ENCODE measurements at places on chromosomes 11 and 22.

DNA sequence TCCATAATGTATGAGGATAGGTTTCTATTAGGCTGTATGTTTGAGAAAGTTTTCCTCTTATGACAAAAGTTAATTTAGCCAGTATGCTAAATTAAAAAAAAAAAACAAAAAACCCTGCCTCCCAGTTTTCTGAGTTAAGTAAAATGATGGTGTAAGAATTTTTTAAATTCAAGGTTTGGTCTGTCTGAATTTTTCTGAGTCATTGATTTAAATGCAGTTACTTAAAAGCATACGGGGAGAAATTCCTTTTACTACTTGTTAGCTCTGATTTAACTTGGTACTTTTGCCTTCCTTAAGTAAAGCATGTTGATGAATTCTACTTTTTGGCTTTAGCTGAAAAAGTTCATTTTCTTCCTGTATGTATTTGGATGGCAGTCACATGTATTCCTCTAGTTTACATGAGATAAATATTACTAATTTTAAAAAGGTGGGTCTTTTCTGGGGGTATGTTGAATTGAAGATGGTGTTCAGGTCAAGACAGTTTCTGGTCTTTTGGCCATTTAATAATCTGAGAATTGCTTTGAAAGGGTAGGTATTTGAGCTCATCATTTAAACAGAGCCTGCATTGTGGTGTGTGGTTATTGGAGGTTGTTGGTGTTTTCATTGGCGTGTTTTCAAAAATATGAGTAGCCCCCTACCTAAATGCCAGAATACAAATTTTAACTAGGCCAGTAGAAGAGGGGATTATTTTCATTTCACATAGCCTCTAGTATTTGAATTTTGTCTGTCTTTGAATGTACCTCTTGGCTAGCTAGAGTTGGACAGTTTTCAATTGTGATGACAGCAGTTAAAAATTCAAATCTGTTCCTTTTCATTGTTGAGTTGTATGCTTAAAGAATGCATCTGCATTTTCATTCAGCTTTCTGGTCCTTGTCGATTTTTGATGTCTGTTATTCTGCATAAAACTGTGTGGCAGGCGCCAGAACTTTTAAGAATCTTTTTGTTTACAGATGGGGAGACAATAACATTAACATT lies 64.7 kb downstream of the MTMR3 start:
- DNase-seq = no peak

- no peak for DNase-seq
Observed at GRCh38 chr11:70579316-70579955, 181.1 kb downstream of the CTTN start.

DNA sequence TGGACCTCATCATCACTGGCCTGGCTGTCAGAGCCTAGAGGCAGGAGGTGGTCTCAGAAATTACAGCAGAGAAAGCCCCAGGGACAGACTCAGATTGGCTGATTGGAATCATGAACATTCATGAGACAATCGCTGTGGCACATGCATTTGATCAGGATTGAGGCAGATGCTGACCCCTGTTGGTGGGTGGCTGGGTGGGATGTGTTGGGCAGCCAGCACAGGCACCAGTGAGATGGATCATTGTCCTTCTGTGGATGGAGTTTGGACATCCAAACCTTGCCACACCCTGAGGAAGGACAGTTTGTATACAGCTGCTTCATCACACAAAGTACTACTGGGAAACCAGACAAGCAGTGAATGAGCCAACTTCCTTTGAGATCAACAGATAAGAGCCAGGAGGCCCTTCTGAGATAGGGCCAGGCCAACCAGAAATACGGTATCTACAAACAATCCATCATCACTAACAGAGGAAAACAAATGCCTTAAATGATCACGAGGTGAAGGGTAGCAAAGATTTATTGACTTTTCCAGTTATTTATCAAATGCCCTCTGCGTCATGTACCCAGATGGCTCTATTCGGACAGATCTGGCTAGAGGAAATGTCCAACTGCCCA lies 17.3 kb downstream of the COMMD9 start:
- peak; percentile 22 for DNase-seq

DNA sequence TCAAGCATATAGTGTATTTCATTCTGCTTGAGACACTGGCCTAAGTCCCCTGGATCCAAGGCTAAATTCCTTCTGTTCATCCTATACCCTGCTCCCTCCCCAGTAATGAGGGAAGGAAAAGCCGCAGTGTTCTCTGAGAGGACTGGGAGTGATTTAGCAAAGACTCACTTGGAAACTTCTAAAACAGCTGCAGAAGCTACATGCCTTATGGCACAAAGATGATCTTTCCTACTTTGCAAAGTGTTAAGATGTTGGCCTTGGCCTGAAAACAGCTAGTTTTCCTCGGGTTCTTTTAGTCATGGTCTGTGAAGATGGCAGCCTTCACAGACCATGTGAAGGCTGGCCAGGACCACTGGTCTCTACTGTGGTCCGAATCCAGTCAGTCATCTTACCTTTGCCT lies 65.7 kb downstream of the ABTB2 start:
- DNase-seq = no peak

- no peak for DNase-seq
Observed at GRCh38 chr11:3169255-3170043, 4.3 kb upstream of the OSBPL5 start.

- no peak for DNase-seq
Observed at GRCh38 chr11:71933141-71933933, 4.5 kb downstream of the RNF121 start.

DNA sequence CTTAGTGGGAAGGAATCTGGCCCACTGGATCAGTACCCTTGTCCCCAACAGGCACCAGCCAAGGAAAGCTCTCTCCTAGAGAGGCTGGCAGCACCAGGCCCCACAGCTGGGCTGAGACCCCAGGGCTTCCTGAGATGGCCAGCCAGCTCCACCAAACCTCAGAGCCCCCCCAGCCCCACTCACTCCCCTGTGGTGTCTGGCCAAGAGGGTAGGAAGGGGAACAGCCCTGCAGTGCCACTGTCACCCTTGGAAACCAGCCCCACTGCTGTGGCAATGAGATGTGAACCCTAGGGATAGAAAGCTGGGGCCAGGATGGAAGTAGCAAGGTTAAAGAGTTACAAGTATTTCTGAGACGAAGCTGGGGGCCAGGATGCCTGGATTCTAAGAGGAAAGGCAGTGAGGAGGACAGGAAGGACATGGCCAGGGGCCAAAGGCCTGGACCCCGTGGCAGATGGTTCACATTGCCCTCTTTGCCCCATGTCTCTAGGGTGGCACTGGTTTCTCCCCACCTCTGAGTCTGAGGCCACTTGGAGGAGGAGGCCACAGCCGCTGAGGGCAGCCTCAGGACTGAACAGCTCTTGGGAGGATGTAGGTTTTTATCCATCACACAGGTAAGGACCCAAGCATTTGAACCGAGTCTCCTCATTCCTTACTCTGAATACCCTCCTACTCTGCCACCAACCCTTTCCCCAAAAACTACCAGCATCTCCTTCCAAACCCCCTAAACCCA lies 28.8 kb downstream of the NRXN2 start:
- no peak for DNase-seq

DNA sequence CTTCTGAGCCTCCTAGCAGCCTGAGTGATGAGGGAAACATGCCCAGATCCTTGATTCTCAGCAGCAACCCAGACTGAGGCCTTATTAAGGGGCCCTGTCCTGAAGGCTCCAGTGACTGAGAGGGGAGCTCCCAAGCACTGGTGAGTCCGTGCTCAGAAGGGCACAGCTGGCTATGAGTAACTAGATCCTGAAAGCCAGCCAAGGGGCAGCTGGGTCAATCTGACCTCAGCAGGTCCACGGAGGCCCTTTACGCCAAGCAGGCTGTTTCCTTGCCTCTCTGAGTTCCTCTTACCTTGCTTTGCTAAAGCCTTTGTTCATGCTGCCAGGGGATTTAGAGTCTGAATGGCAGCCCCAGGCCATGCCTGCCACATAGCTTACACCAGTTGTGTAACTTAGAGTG lies 19.3 kb upstream of the MIEF1 start:
- no peak for DNase-seq

DNA sequence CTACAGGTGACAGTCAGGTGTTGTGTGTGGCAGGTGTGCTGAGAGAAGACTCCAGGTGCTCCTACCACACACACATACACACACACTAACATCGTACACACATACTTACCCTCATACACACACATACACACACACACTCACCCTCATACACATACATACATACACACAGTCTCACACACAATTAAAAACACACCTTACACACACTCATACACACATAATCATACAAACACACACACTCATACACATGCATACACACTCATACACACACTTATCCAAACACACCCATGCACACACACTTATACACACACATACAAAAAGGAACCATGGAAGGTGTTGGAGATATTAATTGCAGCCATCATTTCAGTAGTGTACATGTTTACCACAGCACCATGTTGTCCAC lies 4.6 kb downstream of the KRTAP5-3 start:
- DNase-seq = no peak

DNA sequence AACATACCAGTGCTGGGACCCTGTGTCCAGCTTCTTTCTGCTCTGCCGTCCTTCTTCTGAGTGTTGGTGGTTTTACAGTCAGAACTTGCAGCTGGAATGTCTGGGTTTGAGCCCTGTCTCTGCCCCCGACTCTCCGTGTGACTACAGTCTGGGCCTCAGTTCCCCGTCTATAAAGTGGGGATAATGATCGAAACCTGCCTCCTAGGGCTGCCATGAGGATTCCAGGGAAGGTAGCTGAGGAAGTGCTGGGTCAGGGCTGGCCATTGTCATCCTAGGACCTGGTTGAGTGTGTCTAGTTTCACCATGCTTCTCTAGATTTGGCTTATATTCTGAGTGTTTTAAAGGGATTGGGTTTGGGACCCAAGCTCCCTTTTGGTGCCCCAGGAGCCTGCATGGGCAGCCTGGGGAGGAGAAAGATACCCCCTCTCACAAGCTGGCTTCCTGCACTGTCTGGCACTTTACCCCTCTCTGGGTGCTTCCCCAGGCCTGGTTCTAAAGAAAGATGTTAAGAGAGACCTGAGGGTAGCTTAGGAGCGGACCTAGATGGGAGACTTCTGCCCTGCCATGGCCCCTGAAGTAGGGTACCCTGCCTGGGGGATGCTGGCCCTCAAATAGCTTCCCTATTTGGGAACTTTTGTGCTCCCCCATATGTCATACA lies 49.9 kb downstream of the TSPAN18 start:
- no peak for DNase-seq

- no peak for DNase-seq
Observed at GRCh38 chr22:37633089-37633624, 6.3 kb upstream of the SH3BP1 start.

DNA sequence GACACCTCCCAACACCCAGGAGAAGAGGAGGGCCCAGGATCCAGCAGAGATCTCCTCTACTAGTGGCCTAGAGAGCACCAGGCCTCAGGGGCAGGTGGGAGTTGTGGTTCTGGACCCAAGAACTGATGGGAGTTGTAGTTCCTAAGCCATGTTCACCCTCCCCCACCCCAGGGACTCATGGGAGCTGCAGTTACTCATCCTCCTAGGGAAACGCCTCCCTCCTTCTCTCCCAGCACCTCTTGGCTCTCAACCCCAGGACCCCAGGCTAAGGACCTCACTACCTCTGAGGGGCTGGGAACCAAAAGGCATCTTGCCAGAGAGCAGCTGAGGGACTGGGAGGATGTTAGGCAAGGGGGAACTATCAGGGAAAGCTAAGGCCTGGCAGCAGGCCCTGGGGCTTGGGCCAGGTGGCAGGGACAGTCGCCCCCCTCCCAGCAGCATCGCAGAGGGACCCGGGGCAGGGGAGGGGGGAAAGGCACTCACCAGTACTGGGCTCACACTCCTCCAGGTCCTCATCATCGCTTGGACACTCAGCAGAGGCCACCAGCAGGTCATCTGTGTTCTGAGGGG lies 28.9 kb downstream of the SLC22A12 start:
- no peak for DNase-seq

DNA sequence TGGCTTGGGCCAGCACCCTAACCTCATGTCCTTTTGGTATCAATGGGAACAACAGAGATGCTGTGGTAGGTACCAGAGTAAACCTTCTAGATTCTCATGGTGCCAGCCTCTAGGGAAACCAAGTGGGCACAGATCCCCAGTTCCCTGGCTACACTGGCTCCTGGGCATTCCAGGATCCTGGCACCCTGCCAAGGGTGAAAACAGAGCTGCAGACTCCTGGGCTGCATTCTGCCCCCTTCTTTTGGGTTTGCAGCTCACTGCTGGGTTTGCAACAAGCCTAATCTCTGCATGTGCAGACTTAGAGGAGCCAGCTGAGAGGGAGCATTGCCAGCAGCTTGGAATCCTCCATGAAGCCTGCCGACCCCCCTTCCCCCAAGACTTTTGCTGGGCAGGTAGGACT lies 30.6 kb downstream of the PRDM11 start:
- no peak for DNase-seq

GRCh38 chr11:10305964-10306918 lies 1.4 kb downstream of the ADM start:
- DNase-seq = peak; percentile 49

DNA sequence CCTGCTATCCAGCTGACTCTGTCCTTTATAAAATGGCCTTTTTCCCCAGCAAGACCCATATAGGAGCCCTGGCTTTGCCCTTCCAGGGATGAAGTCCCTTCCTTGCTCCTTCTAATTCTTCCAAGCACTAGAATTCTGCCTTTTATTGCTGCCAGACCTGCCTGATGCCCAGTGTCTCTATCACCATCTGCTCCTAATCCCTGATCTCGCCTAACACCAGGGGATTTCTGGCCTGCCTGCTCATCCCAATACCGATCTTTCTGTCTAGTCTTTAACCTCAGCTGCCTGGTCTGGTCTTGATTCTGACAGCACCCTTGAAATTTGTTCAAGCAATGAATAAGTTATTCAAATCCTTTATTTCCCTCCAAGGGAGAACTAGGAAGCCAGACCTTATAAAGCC lies 150.2 kb downstream of the SPON1 start:
- DNase-seq = no peak

GRCh38 chr11:68266121-68266891 lies 5.5 kb downstream of the C11orf24 start:
- DNase-seq = no peak

- DNase-seq = no peak
Observed at GRCh38 chr11:122882857-122883645, 492 bp downstream of the JHY start.

GRCh38 chr11:7555052-7555699 lies 41.4 kb downstream of the PPFIBP2 start:
- no peak for DNase-seq

GRCh38 chr11:84899740-84900139 lies 727.4 kb downstream of the DLG2 start:
- DNase-seq = peak; percentile 28

- DNase-seq = no peak
Observed at GRCh38 chr11:98955551-98955950, 65.2 kb upstream of the CNTN5 start.

- DNase-seq = no peak
Observed at GRCh38 chr11:10460611-10461275, 5.7 kb downstream of the AMPD3 start.

DNA sequence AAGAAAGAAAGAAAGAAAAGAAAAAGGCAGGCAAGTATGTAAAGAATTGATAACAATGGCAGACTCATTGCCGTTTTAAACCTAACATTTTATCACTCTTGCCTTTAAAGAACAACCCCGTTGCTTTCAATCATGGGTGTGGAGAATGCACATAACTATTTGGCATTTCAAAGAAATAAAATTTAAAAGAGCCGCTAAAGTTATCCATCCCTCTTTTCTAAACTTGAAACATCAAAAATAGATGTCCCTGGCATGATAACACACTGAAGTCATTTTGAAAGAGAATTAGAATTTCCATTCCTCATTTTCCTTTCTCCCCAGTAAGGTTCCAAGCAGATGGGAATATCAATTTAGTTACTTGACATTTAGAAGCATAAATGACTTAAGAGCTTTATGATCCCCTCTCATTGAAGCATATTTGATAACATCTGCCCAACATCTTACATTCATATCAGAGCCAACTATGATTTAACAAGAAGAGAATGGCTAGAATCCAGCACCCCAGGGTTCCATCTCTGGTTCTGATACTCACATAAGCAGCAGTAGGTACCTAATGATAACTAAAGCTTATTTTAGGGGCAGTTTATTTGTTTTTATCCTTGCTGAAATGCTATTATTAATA lies 529.6 kb upstream of the LRRC4C start:
- DNase-seq = no peak
